ENCODE measurements at places on chromosomes 2 and 18.

DNA sequence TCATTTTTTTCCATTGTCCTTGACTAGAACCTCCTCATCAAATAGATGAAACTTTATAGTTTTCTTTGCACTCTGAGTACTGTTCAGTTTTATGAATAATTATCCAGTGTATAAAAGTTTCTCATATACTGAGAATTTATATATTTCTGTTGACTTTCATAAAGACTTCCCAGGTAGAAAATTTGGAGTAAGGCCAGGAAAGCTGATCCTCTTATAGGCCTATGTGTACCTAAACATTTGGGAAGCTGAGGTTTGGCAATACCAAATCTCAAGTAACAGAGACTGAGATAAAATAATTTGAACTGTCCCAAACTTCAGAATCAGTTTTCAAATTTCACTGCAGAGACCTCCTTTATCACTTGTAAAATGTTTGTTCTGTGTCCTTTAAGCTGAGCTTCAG lies 43.4 kb downstream of the CCDC102B start:
- no peak for DNase-seq

- no peak for DNase-seq
Observed at GRCh38 chr18:3552305-3552704, 102.3 kb downstream of the TGIF1 start.

DNA sequence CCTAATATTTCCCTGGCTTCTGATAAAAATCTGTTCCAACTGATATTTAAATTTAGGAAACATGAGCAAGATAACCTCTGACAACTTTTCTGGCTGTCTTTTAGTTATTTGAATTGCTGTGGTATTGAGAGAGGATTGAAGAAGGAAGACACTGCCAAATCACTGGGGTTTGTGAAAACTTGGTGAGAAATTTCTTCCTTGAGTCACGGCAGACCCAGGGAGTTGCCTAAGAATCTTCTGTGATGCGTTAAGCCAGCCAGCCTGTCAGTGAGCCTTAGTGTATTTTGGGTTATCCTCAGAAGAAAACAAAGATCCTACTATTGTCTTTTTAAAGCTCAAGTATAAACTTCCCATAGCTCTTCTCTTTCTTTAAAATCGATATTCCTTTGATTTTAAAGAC lies 17.5 kb upstream of the DOK6 start:
- DNase-seq, result no peak

DNA sequence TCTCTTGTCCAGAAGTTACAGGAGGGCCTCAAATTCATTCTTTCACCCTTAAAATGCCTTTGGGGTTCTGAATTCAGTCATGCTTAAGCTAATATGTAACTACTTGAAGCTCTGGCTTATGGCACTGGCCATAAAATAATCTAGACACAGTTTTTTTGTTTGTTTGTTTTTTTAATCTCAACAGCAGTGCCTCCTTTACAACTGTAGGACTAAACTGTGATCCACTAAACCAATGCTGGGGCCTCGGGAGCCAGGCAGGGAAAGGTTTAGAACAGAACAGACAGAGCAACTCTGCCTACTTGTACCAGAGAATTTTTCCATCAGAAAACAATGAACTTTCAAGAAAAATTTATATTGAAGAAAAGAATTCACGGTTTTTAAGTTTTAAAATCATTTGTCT lies 1.7 kb downstream of the STAM2 start:
- no peak for DNase-seq

DNA sequence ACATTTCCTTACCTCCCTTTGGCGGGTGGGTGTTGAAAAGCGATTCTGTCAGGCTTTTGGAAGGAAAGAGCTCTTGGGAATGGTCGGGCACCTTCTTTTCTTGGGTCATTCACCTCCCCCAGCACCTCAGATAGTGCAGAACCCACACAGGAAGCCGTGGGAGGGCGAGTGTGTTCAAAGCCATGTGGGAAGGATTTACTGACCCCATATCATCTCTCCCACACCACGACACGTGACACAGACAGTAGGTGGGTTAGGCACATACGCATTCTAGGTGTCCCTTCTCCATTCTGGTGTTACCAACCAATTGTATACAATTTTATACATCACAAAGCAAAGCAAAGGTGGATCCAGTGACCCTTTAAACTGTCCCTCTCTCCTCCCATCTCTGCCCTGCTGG lies 263.7 kb upstream of the REV1 start:
- no peak for DNase-seq

DNA sequence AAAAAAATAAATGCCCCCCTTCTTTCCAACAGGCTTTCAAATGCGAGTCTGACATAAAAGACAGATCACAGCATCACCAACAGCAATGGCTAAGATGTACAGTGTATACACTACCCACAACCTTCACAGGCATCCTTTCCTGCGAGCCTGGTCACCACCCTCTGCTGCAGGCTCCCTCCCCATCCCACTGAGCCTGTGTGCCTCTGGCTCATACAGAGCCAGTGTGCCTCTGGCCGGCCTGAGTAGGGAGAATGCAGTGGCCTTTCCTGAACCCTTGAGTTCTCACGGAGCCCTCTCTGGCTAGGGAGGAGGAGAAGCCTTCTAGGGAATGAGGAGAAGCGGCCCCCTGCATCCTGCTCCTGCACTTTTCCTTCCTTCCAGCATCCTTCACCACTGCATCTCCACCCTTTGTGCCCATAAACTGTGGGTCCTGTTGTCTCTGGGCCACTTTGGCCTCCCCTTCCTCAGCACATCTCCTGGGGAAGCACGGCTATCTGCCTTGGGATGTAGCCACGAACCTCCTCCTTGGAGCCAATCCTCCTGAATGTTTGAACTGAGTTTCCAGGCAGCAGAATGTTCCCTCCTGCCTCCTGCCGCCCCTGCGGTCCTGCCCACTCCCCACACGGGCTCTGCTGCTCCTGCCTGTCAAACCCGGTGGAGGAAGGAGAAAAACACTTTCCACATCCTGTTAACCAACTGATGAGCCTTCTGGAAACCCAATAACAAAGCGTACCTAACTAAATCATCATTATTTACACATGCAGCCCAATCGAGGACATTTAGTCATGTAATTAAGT lies 22.5 kb downstream of the GYPC start:
- DNase-seq, result no peak

- DNase-seq, result no peak
Observed at GRCh38 chr2:29799628-29800027, 121.8 kb downstream of the ALK start.

DNA sequence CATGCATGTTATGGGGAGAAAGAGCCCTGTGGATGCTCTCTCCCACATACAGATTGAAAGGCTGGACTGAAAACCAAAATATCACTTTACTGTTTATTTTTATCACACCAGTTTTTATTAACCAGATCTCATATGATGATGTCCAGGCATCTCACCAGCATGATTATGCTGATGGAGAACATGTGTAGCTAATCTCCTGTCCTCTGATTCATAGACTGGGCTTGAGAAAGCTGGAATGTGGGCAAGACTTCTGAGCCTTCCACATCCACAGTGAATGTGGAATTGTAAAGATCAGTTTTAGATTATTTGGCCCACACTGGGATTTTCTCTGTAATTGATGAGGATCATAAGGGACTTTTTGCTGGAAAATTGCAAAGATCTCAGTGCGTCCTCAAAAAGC lies 137.9 kb downstream of the ICOS start:
- DNase-seq, result no peak

DNA sequence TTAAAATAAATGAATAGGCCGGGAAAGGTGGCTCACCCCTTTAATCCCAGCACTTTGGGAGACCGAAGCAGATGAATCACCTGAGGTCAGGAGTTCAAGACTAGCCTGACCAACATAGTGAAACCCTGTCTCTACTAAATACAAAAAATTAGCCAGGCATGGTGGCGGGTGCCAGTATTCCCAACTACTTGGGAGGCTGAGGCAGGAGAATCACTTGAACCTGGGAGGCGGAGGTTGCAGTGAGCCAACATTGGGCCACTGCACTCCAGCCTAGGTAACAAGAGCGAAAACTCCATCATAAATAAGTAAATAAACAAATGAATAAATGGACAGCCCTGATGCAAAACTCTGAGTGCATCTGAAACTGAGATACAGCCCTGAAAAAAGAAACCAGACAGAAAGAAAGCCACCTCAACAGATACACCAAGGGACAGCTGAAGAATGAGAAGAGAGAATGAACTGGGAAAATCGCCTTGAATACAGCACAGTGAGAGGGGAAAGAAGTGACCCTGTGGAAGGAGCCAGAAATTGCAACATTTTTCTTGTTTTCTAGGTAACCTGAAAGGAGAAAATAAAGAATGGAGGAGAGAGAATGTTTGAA lies 64.4 kb downstream of the TRABD2A start:
- no peak for DNase-seq

DNA sequence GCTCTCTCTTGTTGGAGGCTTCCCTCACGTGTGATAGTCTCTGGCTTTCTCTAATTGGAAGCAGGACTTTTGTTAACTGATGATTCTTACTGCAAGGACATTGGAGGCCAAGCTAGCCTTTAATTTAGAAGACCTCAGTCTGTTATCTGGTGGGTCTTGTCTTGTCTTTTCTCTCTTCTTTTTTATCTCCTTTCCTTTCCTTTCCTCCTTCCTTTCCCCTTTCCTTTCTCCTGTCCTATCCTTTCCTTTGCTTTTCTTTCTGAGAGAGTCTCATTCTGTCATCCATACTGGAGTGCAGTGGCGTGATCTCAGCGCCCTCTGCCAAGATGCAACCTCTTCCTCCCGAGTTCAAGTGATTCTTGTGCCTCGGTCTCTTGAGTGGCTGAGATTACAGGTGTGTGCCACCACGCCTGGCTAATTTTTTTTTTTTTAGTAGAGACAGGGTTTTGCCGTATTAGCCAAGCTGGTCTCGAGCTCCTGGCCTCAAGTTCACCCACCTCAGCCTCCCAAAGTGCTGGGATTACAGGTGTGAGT lies 18.1 kb downstream of the CCNYL1 start:
- DNase-seq, result no peak

DNA sequence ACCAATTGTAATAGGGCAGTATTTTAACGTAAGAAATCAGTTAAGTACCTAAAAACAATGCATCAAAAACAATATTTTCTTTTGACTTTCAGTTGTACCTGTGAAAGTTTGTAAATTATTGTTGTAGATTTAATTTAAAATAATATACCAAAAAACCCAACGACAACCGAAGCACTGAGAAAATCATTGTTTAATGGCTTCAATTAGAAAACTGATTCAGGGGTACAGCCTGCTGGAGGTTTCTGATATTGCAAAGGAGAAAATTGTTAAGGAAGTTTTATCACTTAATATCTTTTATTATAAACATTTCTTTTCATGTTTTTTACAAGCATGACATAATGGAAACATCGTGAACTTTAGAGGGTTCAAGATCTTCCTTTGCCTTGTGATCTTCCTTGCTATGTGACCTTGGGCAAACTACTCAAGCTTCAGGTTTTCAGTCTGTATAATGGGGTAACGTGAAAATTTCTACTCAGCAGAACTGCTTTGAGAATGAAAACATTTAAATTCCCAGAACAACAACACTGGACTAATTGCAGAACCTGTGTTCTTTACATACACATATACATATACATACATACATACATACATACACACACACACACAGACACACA lies 76.3 kb upstream of the GLS start:
- DNase-seq, result no peak

GRCh38 chr2:187527262-187527661 lies 27.0 kb downstream of the TFPI start:
- no peak for DNase-seq

- DNase-seq, result no peak
Observed at GRCh38 chr2:172276961-172277360, 150.4 kb upstream of the ITGA6 start.
